Hepatic stellate cell (primary cell): ENCODE measurements at places on chromosomes 4 and X.

GRCh38 chr4:121726642-121727268 is 30.0 kb upstream of the ANXA5 start:
- DNase-seq, result peak; percentile 24

- no peak for DNase-seq
These were observed 54.2 kb upstream of the CLDN24 start for GRCh38 chr4:183376381-183376780.

- DNase-seq, result peak; percentile 22
These were observed 172.7 kb upstream of the TBC1D9 start for GRCh38 chr4:140928880-140929279.

GRCh38 chrX:40578039-40578695 is 2.6 kb upstream of the ATP6AP2 start:
- DNase-seq, result no peak

DNA sequence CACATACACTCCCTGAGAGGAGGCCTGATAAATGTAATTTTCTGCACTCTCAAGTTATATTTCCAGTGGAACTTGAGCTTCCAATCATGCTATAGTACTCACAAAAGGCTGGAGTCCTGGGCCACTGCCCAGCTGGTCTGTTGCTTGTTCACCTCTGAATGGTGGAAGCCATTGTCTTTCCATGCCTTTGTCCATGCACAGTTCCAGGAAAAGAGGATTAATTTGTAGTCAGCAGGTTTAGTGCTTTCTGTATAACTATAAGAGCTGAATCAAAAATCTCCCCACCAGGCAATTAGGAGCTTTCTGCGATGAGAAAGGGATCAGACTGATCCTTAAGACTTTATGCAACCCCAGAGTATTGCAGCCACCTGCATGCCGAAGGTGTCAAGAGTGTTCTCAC is 195.4 kb upstream of the PGRMC2 start:
- no peak for DNase-seq

GRCh38 chr4:71268166-71268565 is 70.7 kb upstream of the SLC4A4 start:
- DNase-seq, result no peak

DNA sequence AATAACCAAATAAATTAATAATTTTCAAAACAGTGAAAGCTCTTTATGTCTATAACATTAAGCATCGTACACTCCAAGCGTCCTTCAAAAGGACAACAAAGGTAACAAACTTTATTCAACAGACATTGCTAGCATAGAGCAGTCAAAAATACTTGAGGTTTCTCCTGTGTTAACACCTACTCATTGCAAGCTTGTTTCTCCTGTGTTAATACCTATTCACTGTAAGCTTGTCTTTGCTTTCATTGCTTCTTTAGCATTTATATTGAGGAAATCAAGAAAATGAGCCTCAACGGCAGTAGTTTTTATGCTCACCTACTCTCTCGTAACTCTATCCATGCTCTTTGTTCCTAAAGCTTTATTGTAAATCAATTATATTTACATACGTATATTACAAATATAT is 3.5 kb downstream of the SPOCK3 start:
- DNase-seq, result no peak

DNA sequence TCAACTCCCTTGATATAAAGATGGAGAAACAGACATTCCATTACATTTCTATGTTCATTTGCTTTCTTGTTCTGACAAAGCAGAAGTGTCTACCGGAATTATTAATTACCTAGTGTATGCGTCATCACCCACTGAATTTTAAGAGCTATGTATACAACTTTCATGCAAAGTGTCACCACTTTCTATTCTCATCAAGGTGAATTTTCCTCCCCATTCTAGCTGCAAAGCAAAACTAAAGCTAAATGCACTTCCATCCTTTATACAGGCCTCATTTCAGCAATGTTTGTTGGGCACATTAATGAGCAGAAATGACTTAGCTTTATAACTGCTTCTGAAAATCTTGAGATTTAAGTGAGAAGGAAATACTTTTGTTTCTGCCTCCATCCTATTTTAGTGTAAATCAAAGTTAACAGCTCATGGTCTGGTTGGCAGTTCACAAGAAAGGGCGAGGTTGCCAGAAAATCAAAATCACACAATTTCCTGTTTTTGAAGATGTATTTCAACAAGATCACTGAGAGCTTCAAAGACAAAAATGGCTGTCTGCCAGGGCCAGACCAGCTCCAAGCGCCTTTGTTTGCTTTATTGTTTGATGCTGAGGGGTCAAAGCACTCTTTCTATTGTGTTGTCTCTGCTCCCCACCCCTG is 7.2 kb upstream of the FAM9C start:
- no peak for DNase-seq

- DNase-seq, result no peak
These were observed 129.0 kb downstream of the ARAP2 start for GRCh38 chr4:36115312-36115711.

DNA sequence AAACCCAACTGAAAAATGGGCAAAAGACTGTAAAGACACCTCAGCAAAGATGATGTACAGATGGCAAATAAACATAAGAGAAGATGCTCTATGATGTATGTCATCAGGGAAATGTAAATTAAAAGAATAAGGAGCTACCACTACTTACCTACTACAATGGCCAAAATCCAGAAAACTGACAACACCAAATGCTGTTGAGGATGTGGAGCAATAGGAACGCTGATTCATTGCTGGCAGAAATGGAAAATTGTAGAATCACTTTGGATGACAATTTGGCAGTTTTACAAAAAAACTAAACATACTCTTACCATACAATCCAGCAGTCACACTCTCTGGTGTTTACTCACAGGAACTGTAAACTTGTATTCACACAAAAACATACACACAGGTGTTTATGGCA is 222.3 kb upstream of the LDB2 start:
- DNase-seq, result no peak

GRCh38 chr4:24143741-24144140 is 253.9 kb upstream of the PPARGC1A start:
- DNase-seq, result no peak

DNA sequence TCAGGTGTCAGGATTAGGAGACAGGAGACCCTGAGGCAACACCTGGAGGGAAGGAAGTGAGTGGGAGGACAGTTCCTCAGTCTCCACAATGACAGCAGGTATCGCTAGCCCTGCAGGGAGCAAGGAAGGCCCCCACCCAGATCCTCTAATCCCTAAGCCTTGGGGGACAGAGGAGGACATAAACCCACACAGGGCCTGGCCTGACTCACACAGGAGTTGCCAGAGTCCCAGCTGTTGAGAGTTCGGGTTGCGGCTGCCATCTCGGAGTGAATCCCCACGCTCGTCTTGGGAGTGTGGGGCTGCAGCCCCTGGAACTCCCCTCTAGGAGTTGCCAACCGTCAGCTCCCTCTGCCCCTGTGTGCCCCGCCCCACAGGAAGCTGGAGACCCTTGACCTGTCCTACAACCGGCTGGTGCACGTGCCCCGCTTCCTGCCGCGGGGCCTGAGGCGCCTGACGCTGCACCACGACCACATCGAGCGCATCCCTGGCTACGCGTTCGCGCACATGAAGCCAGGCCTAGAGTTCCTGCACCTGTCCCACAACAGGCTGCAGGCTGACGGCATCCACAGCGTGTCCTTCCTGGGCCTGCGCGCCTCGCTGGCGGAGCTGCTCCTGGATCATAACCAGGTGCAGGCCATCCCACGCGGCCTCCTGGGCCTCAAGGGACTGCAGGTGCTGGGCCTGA is 9.2 kb upstream of the BGN start:
- DNase-seq, result no peak

GRCh38 chr4:180153587-180153986 is 2089.6 kb upstream of the TENM3 start:
- DNase-seq, result no peak

GRCh38 chrX:12950851-12951594 is 23.9 kb upstream of the TMSB4X start:
- DNase-seq, result no peak

DNA sequence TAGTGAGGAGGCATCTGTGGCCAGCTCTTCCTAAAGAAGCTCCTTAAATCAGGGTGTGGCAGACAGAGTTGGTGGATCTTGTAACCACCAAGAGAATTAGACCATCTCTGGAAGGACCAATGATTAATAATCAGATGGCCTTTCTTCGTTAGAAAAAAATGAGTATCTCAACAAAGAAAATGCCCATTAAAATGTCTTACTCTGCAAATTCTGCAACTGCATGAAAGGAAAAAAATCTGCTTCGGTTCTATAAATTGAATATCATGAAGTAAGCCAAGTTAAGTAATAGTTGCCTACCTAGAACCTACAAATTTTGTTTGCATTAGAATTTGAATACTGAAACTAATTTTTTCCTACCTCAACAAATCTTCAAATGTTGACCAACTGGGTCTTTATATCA is 4.2 kb upstream of the DCLK2 start:
- no peak for DNase-seq

GRCh38 chr4:80072228-80072743 is 743 bp downstream of the ANTXR2 start:
- no peak for DNase-seq

GRCh38 chr4:139740531-139741041 is 75.0 kb downstream of the MGST2 start:
- DNase-seq, result peak; percentile 74

- DNase-seq, result no peak
These were observed 2.8 kb upstream of the BEX3 start for GRCh38 chrX:103373581-103373980.

- no peak for DNase-seq
These were observed 74.2 kb downstream of the RTL9 start for GRCh38 chrX:110432906-110433215.

DNA sequence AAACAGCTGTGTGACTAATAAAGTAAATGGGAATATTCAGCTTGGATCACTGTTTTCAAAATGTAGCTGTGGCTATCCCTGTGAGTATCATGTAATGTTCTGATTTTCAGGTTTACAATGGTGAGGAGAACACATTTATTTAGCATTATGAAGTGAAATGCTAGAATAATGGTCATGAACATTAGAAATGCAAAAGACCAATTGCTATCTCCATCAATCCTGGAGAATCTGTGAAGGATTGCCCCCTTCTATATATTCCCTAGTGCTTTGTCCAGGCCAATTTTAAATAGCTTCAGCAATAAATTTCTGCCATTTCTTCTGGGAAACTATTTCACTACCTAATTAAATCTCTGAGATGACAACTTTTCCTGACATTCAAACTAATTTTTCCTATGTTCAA is 1399.1 kb downstream of the PCDH19 start:
- no peak for DNase-seq

GRCh38 chr4:73575660-73576059 is 44.6 kb downstream of the RASSF6 start:
- DNase-seq, result no peak

DNA sequence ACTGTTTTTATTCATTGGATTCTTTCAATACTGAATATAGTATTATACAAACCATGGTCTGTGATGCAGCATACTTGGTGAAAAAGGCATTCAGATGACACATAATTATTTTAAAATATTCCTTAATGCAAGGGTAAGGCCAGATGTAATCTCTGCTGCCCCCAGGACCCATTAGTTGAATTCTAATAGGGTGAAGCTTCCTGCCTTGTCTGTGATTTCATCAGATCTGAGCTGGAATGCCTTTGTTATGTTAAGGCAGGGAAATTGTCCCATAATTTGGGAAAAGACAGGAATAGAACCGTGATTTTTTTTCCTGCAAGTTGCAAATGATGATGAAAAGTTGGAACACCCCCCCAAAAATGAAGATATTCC is 26.1 kb downstream of the ZRSR2 start:
- DNase-seq, result peak; percentile 14

GRCh38 chr4:169338241-169338640 is 67.5 kb upstream of the SH3RF1 start:
- no peak for DNase-seq

GRCh38 chr4:38002451-38003071 is 42.4 kb downstream of the PTTG2 start:
- no peak for DNase-seq

DNA sequence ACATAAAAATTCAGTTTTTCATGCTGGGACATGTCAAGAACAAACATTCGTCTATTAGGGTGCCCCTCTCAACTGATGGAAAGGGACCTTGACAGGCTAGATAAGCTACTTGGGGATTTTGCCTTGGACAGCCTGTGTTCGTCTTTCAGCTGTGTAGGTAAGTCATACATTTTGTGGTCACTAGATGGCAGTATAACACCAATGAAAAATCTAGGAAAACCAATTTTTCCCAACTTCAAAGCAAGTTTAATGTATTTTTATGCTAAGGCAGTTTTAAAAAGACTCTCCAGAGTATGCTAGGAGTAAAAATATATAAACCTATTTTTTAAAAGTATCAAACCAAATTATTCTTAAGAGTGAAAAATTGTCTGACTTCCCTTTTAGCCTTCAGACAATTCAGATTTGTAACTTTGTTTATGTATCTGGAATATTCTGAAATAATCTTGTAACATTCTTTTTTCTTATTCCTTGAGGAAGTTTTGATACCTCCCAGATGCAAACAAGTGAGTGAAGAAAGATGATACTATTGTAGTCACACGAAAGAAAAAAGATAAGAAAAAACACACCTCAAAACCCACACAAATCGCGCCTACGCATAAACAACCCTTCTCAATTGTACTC is 158.3 kb downstream of the CPE start:
- peak; percentile 16 for DNase-seq

DNA sequence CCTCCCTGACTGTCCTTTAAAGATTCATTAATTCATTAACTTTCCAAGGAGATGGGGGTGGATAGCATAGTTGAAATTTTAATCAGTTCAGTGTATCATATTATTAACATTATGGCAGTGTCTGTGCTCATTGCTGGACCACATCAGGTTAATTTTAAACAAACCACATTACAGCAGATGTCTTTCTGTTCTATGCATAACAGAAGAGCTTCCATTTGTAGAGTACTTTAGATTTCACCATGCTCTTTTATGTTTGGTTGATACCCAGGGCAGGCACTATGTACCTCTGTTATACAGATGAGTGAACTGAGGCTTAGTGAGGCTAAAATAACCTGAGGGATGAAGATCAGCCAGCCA is 41.1 kb downstream of the AFF2 start:
- no peak for DNase-seq

GRCh38 chr4:89364541-89364940 is 56.9 kb upstream of the GPRIN3 start:
- DNase-seq, result no peak

DNA sequence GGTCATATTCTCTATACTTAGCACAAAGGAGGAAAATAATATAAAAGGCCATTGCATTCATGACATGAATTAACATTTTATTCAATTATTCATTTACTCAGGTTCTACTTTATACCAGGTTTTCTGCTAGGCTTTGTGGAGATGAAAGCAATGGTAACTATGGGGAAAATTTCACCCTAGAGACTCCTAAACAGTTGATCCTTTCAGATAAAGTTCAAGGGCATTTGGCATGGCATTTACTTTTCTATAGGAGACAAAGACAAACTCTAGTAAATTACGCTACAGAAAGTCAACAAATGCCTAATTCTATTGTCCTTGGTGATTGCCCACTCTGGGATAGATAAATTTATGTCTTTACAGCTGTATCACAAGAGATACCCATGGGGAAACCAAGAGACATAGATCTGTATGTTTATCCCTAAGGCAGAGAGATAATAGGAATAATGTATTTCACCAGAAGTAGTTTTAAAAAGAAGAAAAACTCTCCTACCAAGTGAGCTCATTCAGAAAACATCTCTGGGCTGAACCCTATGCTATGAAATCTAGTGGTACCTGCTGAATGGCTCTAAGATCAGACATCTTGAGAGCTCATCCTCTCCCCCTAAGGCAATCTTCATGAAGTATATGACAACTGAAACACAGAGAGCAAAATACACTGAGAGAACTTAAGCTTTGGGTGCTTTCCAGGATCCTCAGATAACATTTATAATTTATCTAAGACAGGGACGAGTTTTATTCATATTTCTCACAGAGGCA is 316.7 kb downstream of the ANTXR2 start:
- DNase-seq, result no peak

GRCh38 chr4:144757969-144758368 is 112.0 kb downstream of the HHIP start:
- DNase-seq, result no peak
